ENCODE measurements at places on chromosomes 16 and 17. TPM values are rescaled to one million over a fixed set of nuclear protein-coding genes. Genes with fewer than 3 reads are reported as not detected.

DNA sequence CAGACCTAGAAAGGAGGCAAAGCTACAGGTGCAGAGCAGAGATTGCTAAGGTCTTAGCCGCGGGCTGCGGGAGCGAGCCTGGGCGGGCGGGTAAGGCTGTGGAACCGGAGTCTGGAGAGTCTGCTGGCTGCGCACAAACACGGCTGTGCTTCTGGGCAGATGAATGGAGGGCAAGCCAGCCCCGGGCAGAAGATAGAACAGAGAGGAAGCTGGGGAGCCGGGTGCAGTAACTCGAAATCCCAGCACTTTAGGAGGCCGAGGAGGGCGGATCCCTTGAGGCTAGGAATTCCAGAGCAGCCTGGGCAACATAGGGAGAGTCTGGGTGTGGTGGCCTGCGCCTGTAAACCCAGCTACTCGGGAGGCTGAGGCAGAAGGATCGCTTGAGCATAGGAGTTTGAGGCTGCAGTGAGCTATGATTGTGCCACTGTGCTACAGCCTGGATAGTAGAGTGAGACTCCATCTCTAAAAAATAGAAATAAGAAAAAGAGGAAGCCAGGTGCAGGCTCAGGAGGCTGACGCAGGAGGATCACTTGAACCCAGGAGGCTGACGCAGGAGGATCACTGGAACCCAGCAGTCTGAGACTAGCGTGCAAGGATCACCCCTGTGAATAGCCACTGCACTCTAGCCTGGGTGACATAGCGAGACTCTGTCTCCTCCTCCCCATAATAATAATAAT, 56.3 kb downstream of the PITPNC1 start:
- H3K4me3 ChIP-seq, result no peak overlapping the region
- H3K36me3 ChIP-seq, result no peaks in the 10 kb centered on the region
- DNase-seq, result no peak
- H3K27ac ChIP-seq, result peak overlapping the region; percentile 71
- H3K4me1 ChIP-seq, result peaks cover 73% of the 10 kb centered on the region

GRCh38 chr16:47460359-47460710, 528 bp downstream of the ITFG1 start:
- DNase-seq, result no peak
- H3K36me3 ChIP-seq, result peaks cover 21% of the 10 kb centered on the region
- H3K4me1 ChIP-seq, result peaks cover 26% of the 10 kb centered on the region
- no peaks in the 10 kb centered on the region for H3K27me3 ChIP-seq
- peak overlapping the region; percentile 93 for H3K27ac ChIP-seq

DNA sequence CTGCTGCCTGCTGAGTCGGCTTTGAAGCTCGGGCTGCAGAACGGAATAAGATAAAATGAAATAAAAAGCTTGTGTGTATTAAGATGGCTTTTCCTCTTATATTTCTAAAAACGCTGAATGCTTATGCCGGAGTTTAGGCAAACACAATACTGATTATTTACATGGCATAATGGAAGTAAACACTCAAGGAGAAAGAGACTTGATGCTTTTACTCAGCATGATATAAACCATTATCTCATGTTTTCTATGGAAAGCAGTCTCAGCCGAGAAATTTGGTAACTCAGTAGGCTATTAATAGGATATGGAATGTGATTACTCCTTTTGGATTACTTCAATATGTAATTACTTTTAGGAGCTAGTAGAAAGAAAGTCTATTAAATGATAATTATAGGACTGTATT, 153.3 kb downstream of the CDH11 start:
- no peak overlapping the region for H3K4me3 ChIP-seq
- no peak for DNase-seq
- no peaks in the 10 kb centered on the region for H3K27me3 ChIP-seq
- H3K4me1 ChIP-seq, result no peaks in the 10 kb centered on the region
- H3K36me3 ChIP-seq, result no peaks in the 10 kb centered on the region

- peaks cover 2% of the 10 kb centered on the region for H3K27me3 ChIP-seq
- H3K36me3 ChIP-seq, result no peaks in the 10 kb centered on the region
- H3K27ac ChIP-seq, result no peak overlapping the region
- no peak for DNase-seq
- no peak overlapping the region for H3K4me3 ChIP-seq
Measured at GRCh38 chr16:49150341-49150740, 131.3 kb downstream of the CBLN1 start.

MYH1 gene
- total RNA-seq, result not detected

DNA sequence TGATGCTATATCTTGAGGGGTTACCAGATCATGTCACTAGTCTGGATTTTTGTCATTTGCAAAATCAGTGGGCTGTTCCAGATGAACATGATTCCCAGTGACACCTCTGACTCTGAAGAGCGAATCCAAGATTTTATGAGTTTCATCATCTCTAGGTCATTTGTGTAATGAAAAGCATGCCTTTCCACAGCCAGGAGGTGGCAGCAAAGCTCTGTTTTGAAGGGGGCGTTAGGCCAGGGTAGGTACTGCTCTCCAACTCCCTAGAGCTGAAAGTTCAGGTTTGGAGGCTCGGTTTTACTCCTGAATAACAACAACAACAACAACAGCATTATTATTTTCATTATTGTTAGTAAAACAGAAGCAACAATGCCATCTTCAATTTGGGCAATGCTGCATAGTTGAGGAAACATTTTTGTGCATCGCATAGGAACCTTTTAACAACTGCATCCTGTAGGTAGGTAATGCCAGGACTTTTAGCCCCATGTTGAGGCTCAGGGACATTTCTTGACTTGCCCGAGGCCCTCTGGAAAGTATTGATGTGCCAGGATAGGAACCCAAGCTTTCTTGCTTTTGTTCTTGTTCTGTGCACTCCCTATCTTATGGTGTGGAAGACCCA, 77.0 kb downstream of the MYH13 start:
- no peaks in the 10 kb centered on the region for H3K36me3 ChIP-seq
- no peaks in the 10 kb centered on the region for H3K27me3 ChIP-seq
- no peak overlapping the region for H3K4me3 ChIP-seq
- DNase-seq, result peak; percentile 24

PRAC2 gene
- not detected for total RNA-seq

CLDN9 gene
- total RNA-seq, result not detected

DNA sequence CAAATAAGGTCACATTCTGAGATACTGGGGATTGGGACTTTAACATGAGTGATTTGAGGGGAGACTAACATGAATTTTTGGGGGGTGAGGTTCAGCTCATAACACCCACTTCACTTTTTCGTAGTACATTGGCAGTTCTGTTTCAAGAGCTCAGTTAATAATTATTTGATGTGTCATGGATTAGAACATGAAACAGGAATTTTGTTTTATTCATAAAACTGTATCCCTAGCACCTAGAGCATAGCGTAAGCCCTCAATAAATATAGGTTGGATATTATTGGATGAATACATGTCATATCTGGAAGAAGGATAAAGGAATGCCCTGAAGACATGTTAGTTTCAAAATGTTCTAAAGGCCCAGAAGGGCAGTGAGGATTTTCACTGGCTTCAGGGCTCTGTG, 119.8 kb downstream of the PRKCA start:
- H3K4me3 ChIP-seq, result no peak overlapping the region
- no peak overlapping the region for H3K27ac ChIP-seq
- H3K4me1 ChIP-seq, result peaks cover 16% of the 10 kb centered on the region

SLC52A1 gene
- not detected for total RNA-seq

GRCh38 chr17:41329279-41329948, 13.9 kb upstream of the KRTAP17-1 start:
- H3K27me3 ChIP-seq, result no peaks in the 10 kb centered on the region
- H3K27ac ChIP-seq, result no peak overlapping the region

DNA sequence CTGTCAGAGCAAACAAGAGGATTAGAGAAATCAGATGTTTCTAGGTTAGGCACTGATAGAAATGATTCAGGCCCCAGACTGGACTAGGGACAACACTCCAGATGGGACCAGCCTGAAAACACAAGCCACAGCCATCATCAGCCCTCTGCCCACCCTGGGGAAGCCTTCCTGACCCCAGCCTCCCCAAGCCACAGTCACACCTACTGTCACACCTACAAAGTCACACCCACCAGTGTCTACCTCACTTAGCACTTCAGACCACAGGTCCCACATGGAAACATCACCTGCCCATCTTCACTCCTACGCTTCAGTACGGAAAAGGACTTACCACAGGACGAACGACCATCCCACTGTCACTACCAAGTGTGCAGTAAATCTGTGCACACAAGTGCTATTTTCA, 197.9 kb downstream of the ZFHX3 start:
- no peak for DNase-seq
- H3K27ac ChIP-seq, result no peak overlapping the region
- no peak overlapping the region for H3K4me3 ChIP-seq
- peaks cover 2% of the 10 kb centered on the region for H3K4me1 ChIP-seq
- no peaks in the 10 kb centered on the region for H3K27me3 ChIP-seq

GRCh38 chr17:73291260-73291801, 20.5 kb downstream of the CDC42EP4 start:
- peaks cover 17% of the 10 kb centered on the region for H3K4me1 ChIP-seq
- H3K4me3 ChIP-seq, result no peak overlapping the region
- no peak for DNase-seq
- no peaks in the 10 kb centered on the region for H3K36me3 ChIP-seq

DNA sequence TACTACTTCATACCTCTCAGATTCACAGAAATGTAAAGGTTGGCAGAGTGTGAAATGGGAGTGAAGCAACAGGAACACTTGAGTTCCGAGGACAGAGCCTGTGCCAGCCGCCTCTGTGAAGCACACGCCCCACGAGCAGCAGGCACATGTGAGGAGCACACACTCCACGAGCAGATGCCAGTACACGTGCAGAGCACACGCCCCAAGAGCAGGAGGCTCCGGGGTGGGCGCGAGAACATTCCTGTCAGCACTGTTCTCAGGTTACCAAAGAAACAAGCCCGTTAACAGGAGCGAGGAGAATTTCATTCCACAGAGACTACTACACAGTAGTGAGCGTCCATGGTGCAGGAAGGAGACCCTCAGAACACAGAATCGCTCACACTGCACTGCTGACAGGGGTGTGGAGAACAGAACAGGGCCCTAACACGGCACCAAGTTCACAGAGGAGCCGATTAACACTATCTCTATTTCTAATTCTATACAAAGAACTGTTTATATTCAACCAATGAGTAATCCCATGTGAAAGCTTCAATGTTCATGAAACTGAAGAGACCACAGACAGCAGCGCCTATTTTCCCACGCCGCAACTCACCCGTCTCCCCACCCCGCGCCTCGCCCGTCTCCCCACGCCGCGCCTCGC, 40.1 kb downstream of the KLHDC4 start:
- H3K4me1 ChIP-seq, result no peaks in the 10 kb centered on the region
- DNase-seq, result no peak
- peaks cover 81% of the 10 kb centered on the region for H3K36me3 ChIP-seq
- no peak overlapping the region for H3K27ac ChIP-seq

SLC9A5 gene
- 3.1 TPM for total RNA-seq

GRCh38 chr16:15754821-15755534, 101.8 kb downstream of the MYH11 start:
- peaks cover 10% of the 10 kb centered on the region for H3K4me1 ChIP-seq
- H3K4me3 ChIP-seq, result no peak overlapping the region
- no peaks in the 10 kb centered on the region for H3K27me3 ChIP-seq

RNF227 gene
- total RNA-seq, result 3.2 TPM

- H3K4me1 ChIP-seq, result no peaks in the 10 kb centered on the region
- no peak overlapping the region for H3K4me3 ChIP-seq
- peaks cover 6% of the 10 kb centered on the region for H3K36me3 ChIP-seq
- DNase-seq, result no peak
Measured at GRCh38 chr16:28090646-28091377, 27.3 kb upstream of the GSG1L start.

SRSF1 gene
- 115 TPM for total RNA-seq

- no peaks in the 10 kb centered on the region for H3K36me3 ChIP-seq
- H3K27me3 ChIP-seq, result peaks cover 48% of the 10 kb centered on the region
- H3K4me3 ChIP-seq, result no peak overlapping the region
- peaks cover 11% of the 10 kb centered on the region for H3K4me1 ChIP-seq
- DNase-seq, result no peak
Measured at GRCh38 chr16:1923299-1924034, 5.3 kb upstream of the HS3ST6 start.

DNA sequence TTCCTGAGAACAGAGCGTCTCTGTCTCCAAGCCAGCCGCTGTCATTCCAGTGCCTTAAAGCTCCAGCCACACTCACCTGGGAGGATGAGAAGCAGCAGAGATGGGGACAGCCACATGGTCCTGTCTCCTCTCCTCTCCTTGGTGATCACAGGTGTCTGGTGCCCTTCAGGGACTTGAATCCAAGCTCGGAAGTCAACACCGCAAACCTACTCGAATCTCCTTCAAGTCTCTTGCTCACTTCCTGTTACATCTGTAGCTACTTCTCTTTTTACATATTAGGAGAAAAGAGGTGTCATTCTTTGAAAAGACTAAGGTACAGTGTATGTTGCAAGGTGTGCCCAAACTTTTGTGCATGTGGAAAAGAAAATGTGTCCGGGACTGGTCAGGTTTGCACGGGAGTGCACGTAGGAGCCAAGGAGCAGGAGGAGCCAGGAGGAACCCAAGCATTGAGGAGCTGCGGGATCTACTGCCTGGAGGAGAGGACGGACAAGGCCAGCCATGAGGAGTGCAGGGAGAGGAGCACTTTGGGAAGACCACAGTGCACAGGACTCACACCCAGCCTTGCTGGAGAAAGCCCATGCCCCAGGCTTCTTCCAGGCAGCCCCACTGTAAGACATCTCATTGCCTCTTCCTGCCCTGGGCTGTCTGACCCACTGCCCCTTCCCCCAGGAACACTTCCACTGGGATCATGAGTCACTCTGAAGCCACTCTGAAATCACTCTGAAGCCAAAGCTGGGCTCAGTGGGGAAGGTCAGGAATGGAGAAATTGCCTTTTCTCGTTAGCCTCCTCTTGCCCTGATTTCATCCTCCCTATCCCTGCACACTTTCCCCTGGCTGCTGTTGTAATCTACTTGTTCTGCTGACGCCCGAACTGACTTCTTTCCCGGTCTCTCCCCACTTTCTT, at the start of gene CD300LD:
Gene CD300LD (minus strand): TSS at position 197 of the 904 bp plus-strand sequence. CDS start 81 bp downstream, at position 116.
- no peak for DNase-seq
- H3K36me3 ChIP-seq, result no peaks in the 10 kb centered on the region
- H3K27ac ChIP-seq, result no peak within 1 kb of the TSS
- peaks cover 10% of the 10 kb centered on the region for H3K4me1 ChIP-seq
- H3K4me3 ChIP-seq, result no peak within 1 kb of the TSS

GRCh38 chr17:51601622-51602261, 341.4 kb downstream of the UTP18 start:
- DNase-seq, result no peak
- H3K4me3 ChIP-seq, result no peak overlapping the region
- no peaks in the 10 kb centered on the region for H3K27me3 ChIP-seq
- H3K36me3 ChIP-seq, result no peaks in the 10 kb centered on the region

DNA sequence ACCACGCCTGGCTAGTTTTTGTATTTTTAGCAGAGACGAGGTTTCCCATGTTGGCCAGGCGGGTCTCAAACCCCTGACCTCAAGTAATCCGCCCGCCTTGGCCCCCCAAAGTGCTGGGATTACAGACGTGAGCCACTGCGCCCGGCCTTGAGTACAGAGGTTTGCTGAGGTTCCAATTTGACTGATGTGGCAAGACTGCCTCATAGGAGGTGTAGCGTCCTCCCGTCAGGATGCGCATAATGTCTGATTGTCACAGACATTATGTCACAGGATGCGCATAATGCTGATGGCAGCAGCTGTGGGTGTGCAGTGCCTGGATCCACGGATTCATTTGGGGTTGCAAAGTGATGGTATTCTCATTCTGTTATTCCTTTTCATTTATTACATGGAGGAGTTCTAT, 45.2 kb downstream of the HAPSTR1 start:
- H3K4me1 ChIP-seq, result peaks cover 22% of the 10 kb centered on the region
- no peak overlapping the region for H3K4me3 ChIP-seq
- H3K36me3 ChIP-seq, result no peaks in the 10 kb centered on the region
- H3K27ac ChIP-seq, result no peak overlapping the region
- DNase-seq, result no peak

FBXW10B gene
- total RNA-seq, result not detected

Data from CD4-positive, alpha-beta T cell (primary cell).